ENCODE measurements at places on chromosomes 11 and 22.

DNA sequence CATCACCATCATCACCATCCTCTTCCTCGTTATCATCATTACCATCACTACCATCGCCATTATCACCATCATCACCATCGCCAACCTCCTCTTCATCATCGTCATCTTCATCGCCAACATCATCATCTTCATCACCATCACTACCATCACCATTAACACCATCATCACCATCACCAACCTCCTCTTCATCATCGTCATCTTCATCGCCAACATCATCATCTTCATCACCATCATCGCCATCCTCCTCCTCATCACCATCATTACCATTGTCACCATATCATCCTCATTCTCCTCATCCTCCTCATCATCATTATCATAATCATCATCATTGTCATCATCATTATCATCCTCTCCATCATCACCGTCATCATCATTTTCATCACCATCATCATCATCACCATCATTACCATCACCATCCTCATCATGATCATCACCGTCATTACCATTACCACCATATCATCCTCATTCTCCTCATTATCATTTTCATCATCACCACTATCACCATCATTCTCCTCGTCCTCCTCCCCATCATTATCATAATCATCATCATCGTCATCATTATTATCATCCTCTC, 1498.7 kb downstream of the TBC1D22A start:
- no peak for DNase-seq

- no peak for DNase-seq
Measured at GRCh38 chr11:128931668-128932067, 11.0 kb downstream of the TP53AIP1 start.

GRCh38 chr11:75814363-75814676, 690 bp upstream of the UVRAG start:
- DNase-seq, result no peak

DNA sequence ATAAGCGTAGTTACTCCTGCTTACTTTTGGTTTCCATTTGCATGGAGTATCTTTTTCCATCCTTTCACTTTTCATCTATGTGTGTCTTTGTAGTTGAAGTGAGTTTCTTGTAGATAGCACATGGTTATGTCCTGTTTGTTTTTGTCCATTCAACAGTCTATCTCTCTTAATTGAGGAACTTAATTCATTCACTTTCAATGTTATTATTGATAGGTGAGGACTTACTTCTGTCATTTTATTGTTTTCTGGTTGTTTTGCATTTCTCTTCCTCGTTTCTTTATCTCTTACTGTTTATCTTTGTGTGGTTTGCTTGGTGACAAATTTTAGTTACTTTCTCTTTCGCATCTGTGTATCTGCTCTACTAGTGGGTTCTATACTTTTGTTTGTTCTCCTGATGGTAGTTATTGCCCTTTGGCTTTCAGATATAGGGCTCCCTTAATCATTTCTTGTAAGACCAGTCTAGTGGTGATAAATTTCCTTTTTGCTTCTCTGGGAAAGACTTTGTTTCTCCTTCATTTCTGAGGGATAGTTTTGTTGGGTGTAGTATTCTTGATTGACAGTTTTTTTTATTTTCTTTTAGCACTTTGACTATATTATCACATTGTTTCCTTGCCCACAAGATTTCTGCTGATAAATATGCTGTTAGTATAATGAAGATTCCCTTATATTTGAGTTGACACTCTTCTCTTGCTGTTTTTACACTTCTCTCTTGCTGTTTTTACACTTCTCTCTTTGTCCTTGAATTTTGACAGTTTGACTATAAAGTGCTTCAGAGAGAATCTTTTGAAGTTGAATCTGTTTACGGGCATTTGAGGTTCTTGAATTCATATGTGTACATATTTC, 9.0 kb upstream of the RAG1 start:
- DNase-seq, result no peak

DNA sequence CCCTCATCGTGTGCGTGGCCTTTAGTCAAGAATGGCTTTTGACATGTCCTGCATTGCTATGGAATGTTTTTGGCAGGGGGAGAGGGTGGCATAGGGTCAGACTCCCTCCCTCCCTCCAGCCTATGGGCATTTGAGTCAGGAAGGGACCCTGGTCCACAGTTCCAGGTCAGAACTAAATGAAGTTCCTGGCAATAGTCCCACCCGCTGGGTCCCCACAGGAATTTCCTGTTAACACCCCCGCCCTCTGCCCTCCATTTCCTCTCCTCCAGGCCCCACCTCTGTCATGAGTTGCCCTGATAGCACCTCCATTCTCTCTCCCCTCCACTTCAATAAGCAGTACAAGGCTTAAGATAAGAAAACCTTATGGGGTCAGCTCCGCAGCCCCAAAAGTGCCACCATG, 40.8 kb upstream of the LMO2 start:
- no peak for DNase-seq

DNA sequence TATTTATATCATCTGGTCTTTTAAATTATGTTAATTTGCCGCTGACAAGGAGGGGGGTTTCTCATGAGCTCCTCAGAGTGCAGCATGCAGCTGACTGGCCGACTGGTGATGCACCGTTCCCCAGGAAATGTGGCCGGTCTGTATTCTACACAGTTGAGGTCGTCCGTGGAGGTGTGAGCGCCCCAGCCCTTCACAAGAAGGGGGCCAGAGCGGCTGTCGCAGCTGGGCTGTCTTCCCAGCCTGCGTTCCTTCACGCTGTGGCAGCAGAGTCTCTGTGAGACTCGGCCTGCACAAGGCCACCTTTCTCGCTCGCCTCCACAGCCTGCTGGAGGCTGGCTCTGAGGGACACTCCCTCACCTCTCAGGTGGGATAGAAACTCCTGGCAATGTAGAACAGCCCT, 43.2 kb downstream of the AP2A2 start:
- no peak for DNase-seq

DNA sequence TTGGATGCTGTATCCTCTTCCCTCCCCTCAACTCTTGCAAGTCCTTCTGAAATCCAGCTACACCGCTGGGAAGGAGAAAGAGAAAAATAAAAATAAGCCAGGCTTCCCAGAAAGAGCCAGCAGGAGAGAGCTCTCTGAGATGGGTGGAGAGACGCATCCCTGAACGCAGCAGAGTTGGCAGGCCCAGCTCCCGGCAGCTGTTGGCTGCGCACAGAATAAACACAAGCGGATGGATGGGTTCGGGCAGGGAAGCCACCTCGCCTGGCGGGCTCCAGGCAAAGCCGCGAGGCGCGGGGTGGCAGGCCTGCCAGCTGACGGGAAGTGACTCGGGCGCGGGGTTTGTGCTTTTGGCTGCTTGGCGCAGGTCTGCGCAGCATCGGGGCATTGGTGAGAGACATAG, 537.7 kb downstream of the MIAT start:
- DNase-seq, result no peak

DNA sequence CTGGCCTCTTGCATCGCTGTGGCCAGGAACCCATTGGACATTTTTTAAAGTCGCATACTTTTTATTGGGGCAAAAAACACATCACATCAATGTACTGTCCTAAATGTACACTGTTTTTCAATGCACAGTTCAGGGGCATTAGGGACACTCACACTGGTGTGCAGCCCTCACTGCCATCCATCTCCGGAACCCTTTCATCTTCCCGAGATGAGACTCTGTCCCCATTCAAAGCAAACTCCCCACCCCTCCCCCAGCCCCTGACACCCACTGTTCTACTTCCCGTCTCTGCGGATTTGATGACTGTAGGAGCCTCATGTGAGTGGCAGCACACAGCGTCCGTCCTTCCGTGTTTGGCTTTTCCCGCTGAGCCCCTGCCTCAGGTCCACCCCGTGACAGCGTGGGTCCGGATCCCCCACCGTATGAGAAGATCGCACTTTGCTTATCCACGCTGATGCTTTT, 41.8 kb upstream of the TH start:
- DNase-seq, result no peak

DNA sequence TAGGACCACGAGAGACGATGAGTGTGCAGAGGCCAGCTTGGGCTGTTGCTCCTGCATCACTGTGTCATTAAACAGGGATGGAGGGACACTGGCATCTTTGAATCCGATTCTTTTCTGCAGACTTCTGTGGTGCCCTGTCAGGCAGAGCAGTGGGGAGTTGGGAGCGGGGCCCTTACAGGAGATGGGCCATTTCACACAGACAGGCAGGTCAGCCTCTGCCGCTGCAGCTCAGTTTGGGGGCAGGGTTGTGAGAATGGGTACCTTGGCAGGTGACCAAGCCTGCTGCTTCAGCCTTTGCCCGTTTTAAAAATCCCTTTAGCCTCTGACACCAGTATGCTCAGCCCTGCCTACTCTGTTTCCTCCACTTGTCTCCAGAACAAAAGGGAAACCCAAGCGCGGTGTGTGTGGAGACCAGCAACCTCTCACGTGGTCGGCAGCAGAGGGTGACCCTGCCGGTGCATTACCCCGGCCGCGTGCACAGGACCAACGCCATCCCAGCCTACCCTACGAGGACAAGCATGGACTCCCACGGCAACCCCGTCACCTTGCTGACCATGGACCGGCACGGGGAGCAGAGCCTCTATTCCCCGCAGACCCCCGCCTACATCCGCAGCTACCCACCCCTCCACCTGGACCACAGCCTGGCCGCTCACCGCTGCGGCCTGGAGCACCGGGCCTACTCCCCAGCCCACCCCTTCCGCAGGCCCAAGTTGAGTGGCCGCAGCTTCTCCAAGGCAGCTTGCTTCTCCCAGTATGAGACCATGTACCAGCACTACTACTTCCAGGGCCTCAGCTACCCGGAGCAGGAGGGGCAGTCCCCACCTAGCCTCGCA, 12.6 kb downstream of the C22orf31 start:
- DNase-seq, result no peak

DNA sequence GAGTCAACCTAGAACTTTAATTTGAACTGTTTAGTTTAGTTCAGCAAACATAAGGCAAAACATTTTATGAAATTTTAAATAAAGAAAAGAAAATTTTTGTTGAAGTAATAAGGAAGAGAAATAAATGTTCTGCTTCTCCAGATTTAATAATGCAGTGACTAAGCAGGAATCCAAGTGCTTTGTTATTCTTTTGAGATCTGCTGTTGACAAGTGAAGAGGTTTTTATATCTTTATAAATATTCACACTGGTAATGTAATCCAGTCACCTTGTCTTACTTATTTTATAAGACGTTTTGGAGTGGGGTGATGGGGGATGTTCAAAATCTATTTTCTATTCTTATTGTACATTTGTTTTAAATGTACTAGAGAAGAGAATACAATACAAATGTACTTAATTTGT, 725.9 kb upstream of the CCDC179 start:
- no peak for DNase-seq

GRCh38 chr11:131454989-131455388, 84.6 kb downstream of the NTM start:
- no peak for DNase-seq

DNA sequence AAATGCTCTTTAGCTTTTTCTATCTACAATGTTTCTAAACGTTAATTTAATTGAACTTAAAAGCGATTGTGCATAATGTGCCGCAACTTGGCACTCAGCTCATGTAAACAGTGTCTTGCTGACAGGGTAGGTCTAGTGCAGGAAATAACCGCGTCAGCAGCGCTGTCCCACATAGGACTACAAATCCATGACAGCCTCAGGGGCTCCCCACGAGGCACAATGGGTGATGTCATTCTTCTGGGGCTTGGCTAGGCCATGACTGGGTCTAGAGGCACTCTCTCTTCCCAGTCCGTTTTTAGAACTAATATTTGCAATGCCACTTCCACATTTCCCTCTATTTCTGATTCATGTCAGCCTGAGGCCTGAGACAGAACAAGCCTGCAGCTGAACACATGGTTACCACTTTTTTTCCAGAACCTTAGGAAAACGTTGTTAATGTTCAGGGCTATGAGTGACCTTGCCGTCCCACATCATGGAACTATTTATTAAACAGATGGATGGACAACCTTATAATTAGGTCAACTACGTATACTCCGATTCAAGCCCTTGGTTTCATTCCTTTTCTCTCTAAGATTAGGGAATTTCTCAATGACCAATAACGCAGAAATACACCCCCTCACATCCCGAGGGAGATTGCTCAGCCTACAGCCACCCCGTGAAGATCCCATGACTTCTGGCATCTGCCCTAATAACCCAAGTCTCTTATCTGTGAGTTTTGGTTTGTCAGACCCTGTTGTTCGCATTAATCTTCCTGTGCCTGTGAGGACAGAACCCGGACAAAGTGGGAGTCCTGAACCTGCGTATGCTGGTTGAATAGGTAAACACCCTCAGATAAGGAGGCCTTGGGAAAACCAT, 19.4 kb upstream of the SNX32 start:
- DNase-seq, result no peak

DNA sequence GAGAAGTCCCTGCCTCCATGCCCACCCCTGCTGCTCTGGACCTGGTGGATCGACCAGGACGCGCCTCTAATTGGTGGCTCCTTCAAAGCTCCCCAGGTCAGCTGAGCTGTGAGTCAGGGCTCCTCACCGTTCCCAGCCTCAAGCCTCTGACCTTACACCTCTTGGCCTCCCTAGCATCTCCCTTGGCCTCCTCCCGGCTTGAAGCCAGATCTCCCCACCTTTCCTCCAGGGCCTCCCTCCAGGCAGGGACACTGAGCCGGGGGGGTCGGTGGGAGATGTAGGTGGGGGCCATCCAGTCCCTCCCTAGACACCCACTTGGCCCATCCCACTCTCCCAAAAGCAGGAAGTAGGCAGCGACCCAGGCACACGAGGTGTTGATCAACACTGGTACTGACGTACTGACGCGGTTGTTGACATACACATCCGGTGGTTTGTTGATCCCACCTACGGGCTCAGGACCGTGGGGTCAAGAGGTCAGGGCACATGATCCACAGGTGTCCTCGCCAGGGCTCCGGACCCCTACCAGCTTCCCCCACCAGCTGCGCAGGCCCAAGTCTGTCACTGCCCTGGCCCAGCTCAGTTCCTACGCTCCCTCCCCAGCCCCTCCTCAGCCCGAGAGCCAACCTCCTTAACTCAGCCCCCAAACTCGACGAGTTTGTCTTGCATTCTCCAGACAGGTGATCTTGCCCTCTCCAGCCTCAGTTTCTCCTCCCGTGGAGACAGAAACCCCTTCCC, 802 bp downstream of the ATG2A start:
- DNase-seq, result peak; percentile 13

GRCh38 chr22:23078462-23078787, 8.1 kb downstream of the GNAZ start:
- DNase-seq, result no peak

- no peak for DNase-seq
Measured at GRCh38 chr11:75878933-75879332, 63.9 kb downstream of the UVRAG start.

- DNase-seq, result no peak
Measured at GRCh38 chr11:64334764-64335735, 5.0 kb upstream of the CCDC88B start.

- DNase-seq, result no peak
Measured at GRCh38 chr11:130163346-130164220, 4.0 kb downstream of the ST14 start.

- no peak for DNase-seq
Measured at GRCh38 chr11:67352546-67353316, 615 bp downstream of the POLD4 start.

DNA sequence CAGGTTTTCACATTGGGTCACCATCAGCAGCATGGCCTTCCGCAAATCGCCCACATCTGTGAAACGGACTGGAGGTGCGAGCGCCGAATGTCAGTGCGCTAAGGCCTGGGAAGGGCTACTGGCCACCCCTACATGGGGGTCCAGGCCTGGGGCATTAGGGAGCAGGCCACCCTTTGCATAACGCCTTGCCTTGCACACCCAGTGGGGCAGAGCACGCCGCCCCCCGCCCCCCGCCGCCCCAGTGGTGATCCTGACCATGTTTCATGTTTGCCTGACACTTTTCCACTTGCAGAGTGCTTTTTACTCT, 2.6 kb downstream of the GRK2 start:
- DNase-seq, result no peak

GRCh38 chr11:390175-390574, 3.8 kb upstream of the PKP3 start:
- no peak for DNase-seq

Data from stimulated activated CD4-positive, alpha-beta T cell treated with anti-CD3 and anti-CD28 coated beads, Interleukin-4, amount 100 ng/mL, for 4 hours (primary cell).